ENCODE measurements at places on chromosomes 6 and 20. TPM values are rescaled to one million over a fixed set of nuclear protein-coding genes. Genes with fewer than 3 reads are reported as not detected.

Gene TUBB2A
- 52.8 TPM for total RNA-seq

Gene MCHR2
- total RNA-seq: 0.48 TPM

Gene MLIP
- total RNA-seq: 4.4 TPM

Gene IL20RA
- total RNA-seq: 4.4 TPM

Gene EYS
- total RNA-seq: 4.4 TPM

Gene ELOVL4
- 9.3 TPM for total RNA-seq

Gene MROH8
- 6.3 TPM for total RNA-seq

Gene ERVFRD-1
- not detected for total RNA-seq

Gene NCOA6
- 19.1 TPM for total RNA-seq

Gene SLC17A2
- 0.11 TPM for total RNA-seq

Gene TCP11
- 0.37 TPM for total RNA-seq

Gene PRSS35
- total RNA-seq: 47.9 TPM

Gene CST4
- not detected for total RNA-seq

Gene HCK
- total RNA-seq: 8.3 TPM

Gene C4A
- total RNA-seq: 3.6 TPM

Gene COL10A1
- 0.79 TPM for total RNA-seq

Gene VWA7
- 0.42 TPM for total RNA-seq

Gene CCM2L
- total RNA-seq: 5.8 TPM

Gene HUS1B
- total RNA-seq: 2.2 TPM

Gene RIN2
- 45.5 TPM for total RNA-seq

Gene SNAI1
- 0.69 TPM for total RNA-seq

Gene REM1
- total RNA-seq: 4.1 TPM

Gene SLC13A3
- total RNA-seq: 5.4 TPM

Gene PTGIS
- 118 TPM for total RNA-seq

Gene HLA-DRB5
- 3.8 TPM for total RNA-seq

Gene CFB
- 6.5 TPM for total RNA-seq

Gene SYCP2
- total RNA-seq: 6.7 TPM

Gene GGT7
- total RNA-seq: 5.6 TPM

Gene KCNQ2
- total RNA-seq: 2.1 TPM

Gene TPBG
- total RNA-seq: 27.0 TPM

Gene DUSP15
- total RNA-seq: 1.4 TPM

Gene PIGU
- total RNA-seq: 17.3 TPM

Measured in urinary bladder (tissue), 4 donors.